Breast epithelium (tissue), 4 donors: ENCODE measurements at places on chromosomes 4 and X. TPM values are rescaled to one million over a fixed set of nuclear protein-coding genes. Genes with fewer than 3 reads are reported as not detected.

GRCh38 chrX:79065696-79066095, 78.8 kb upstream of the GPR174 start:
- no peak for DNase-seq

DNA sequence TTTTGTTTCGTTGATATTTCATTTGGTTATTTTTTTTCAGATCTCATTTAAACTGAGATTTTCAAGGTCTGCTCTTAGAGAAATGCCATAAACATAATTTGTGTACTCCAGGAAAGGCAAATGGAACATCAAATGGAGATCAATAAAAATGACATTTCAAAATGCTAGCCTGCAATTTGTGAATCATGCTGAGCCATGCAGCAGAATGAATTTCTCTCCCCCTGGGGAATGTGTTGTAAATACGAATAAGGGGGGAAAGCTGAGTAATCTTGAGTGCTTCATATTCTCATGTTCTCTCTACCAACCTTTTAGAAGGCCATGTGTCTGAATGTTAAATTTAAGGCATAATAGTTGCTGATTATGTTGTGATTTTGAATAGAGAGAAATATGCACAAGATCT, 7.8 kb downstream of the ZCCHC4 start:
- no peak for DNase-seq

DNA sequence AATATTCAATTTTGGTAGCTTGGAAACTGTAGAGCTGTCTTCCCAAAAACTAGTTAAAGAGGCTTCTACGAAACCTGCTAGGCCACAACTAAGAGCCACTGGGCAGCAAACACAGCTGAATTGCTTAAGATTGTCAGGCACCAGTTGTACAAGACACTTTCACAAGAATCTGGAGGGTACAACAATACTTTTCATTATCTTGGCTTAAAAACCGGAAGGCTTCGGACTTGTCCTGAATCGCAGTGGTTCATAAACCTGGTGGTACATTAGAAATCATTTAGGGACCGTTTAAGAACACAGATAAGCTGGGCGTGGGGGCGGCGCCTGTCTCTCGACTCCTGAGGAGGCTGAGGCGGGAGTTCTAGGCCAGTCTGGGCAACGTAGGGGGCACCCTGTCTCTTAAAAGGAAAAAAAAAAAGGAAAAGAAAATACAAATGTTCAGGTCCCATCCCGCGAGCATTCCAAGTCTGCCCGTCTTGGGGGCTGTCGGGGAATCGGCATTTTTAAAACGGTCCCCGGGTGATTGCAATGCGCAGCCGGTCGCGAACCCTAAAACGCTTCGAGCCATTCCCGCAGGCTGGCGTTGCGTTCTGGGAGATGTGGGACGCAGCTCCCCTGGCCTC, 763 bp downstream of the PYURF start:
- peak; percentile 39 for DNase-seq

SLC9A6 gene
- 12.5 TPM for total RNA-seq

GRCh38 chrX:153708415-153708814, 15.8 kb downstream of the BCAP31 start:
- DNase-seq, result peak; percentile 61

- DNase-seq, result no peak
Measured at GRCh38 chrX:1491851-1492349, 39.2 kb upstream of the ASMTL start.

- no peak for DNase-seq
Measured at GRCh38 chr4:104728380-104729122, 233.9 kb upstream of the CXXC4 start.

GRCh38 chr4:184437565-184438265, 36.6 kb downstream of the IRF2 start:
- DNase-seq, result no peak

DNA sequence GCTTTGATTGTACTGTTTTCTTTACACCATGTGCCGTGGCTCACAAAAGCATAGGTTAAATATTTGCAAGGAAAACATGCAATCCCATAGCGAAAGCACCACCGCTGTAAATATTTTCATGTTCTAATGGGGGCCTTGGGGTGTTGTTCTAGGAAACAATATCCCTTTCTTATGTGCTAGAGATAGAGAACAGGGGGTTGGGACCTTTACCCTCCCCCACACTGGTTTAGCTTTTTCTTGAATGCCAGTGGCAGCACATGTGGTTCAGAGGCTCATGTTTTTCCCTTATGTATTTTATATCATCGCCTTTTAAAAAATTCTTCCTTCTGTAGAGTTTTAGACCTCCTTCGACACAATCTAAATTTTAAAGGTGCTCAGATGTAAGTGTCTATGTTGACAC, 422.6 kb upstream of the TENM3 start:
- DNase-seq, result no peak

DNA sequence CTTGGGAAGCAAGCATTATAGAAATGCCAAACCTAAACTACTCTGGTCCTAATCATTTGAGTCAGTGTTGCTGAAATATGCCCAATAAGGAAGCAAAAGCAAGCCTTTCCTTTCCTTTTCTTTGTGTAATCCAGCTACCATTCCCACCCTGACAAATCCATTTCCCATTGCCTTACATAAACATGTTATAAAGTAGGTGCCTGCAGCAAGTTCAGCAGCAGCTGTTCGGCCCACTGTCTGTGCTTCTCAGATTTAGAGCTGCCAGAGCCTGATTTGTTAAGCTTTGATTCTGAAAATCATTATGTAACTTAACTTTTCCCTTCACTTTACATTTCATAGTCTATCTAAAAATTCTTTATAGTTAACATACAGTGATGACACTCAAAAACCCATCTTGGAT, 148.6 kb downstream of the EPHA5 start:
- no peak for DNase-seq

GRCh38 chr4:169756971-169757574, 671 bp downstream of the HPF1 start:
- no peak for DNase-seq

GRCh38 chrX:9605484-9605883, 140.6 kb downstream of the TBL1X start:
- DNase-seq, result no peak

GRCh38 chrX:97159916-97160800, 276.4 kb downstream of the RPA4 start:
- DNase-seq, result no peak

DNA sequence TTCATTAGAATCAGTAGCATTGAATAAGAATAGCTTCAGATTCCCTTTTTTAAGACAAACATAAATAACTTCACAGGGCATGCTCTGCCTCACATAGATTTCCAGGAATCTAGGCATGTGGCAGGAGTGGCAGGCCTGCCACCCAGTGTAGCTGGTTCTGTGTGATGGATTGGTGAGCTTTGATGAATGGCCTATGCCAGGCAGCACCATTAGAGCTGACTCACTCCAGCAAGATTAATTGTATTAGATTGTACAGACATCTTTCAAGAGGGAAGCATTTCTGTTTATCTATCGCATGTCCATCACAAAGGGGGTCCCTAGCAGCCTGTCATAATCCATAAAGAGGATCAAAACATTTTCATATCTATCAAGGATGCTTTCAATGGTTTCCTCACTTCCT, 71.9 kb downstream of the NAA11 start:
- no peak for DNase-seq

GRCh38 chrX:73851014-73852009, 288.3 kb downstream of the CHIC1 start:
- DNase-seq, result peak; percentile 96

- DNase-seq, result no peak
Measured at GRCh38 chr4:13364653-13365052, 119.5 kb downstream of the RAB28 start.
